ENCODE measurements at places on chromosomes 12 and 14. TPM values are rescaled to one million over a fixed set of nuclear protein-coding genes. Genes with fewer than 3 reads are reported as not detected.

B3GNT4 gene
- 1.8 TPM for total RNA-seq

LRP1-AS gene
- not detected for total RNA-seq

GRCh38 chr12:7503686-7504415 is at the start of gene CD163:
TSS of gene CD163 (minus strand) at chr12:7503777. CDS start at chr12:7503690, 87 bp downstream.
- no peak for DNase-seq

DNA sequence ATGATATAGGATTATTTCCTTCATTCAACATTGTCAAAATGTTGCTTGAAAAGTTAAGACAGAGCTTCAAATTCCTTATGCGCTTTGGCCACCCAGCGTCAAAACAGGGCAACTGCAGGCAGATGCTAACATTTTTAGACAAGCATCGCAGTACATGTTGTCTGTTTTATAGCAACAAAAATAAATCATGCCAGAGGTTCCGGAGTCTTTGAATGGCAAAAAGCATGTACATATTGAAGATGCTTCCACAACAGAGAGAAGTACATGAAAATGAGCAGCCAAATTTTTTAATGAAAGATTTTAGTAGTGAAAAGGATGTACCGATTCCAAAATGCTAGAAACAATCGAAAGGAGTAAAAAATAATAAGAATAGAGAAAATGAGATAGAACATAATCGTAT is 49.8 kb upstream of the USP15 start:
- peak; percentile 58 for DNase-seq

GRCh38 chr14:37438444-37438843 is 156.6 kb downstream of the FOXA1 start:
- no peak for DNase-seq

- peak; percentile 38 for DNase-seq
Measured at GRCh38 chr14:52314595-52315354, 663 bp downstream of the PTGER2 start.

DNA sequence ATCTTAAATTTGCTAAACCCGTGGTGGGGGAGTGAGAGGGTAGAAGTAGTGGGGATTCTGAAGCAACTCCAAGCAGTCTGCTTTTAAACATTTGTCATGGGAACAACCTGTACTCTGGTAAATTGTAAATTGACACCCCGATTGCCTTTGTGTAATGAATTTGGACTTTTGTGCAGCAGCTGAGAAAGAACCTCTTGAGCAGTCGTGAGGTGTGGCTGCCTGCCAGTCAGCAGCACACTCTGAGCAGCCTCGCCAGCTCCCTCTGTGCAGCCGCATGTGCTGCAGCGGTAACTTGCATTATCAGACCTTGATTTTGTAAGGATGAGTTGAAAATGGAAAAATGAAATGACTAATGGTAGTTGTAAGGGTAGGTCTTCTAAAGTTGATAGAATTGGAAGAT is 74.3 kb downstream of the SUSD6 start:
- DNase-seq: no peak

GRCh38 chr12:113462998-113463745 is 8.5 kb downstream of the LHX5 start:
- DNase-seq: peak; percentile 50

GRCh38 chr12:124568431-124569374 is 1.3 kb upstream of the NCOR2 start:
- DNase-seq: peak; percentile 79

DNA sequence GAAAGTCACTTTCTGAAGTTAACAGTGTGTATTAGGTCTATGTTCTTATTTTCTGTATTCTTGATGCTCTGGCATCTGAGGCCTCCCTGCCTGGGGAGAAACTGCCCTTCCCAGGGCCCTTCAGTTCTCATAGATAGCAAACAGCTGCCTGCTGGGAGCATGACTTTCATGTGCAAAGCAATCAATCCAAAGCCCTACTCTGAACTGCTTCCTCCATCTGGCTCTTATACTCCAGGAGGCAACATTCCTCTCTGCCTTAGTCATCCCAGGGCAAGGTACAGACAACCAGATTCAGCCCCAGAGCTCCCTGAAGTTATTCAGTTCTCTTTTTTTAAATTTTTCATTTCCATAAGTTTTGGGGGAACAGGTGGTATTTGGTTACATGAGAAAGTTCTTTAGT is 41.7 kb upstream of the RIN3 start:
- no peak for DNase-seq

KRT5 gene
- total RNA-seq: not detected

PMCH gene
- not detected for total RNA-seq

CFAP54 gene
- 0.15 TPM for total RNA-seq

PLD4 gene
- total RNA-seq: not detected

DNA sequence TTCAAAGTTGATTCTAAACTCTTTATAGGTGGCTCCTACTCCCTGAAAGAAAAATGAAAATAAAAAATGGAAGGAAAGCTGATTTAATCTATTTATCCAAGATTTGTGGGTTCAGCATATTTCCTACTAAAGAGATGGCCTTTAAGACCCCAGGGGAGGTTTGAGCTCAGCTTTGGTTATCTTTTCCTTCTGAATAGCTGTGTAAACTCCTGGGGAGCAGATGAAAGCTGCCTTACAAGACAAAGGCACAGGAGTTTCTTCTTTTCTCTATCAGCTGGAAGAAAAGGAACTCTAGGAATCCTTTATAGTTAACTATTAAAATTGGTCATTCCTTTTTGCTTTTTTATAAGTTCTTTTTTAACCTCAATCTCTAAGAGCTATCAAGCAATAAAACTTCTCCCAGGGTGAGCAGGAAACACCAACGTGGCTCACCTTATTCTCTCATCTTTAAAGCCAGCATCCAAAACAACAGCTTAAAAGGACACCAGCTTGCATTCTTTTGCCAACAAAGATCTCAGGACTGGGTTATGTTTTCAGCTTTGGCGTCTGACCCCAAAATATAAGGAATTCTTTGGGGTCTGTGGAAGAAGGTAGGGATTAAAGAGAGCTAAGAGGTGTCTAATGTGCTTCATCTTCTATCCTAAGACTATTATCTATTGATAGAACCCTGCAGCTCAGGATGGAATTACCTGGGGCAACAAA is 371.7 kb upstream of the KITLG start:
- no peak for DNase-seq

- no peak for DNase-seq
Measured at GRCh38 chr12:69480698-69481097, 10.5 kb downstream of the FRS2 start.

- no peak for DNase-seq
Measured at GRCh38 chr12:128316973-128317526, 50.1 kb downstream of the TMEM132C start.

KRT74 gene
- not detected for total RNA-seq

DNA sequence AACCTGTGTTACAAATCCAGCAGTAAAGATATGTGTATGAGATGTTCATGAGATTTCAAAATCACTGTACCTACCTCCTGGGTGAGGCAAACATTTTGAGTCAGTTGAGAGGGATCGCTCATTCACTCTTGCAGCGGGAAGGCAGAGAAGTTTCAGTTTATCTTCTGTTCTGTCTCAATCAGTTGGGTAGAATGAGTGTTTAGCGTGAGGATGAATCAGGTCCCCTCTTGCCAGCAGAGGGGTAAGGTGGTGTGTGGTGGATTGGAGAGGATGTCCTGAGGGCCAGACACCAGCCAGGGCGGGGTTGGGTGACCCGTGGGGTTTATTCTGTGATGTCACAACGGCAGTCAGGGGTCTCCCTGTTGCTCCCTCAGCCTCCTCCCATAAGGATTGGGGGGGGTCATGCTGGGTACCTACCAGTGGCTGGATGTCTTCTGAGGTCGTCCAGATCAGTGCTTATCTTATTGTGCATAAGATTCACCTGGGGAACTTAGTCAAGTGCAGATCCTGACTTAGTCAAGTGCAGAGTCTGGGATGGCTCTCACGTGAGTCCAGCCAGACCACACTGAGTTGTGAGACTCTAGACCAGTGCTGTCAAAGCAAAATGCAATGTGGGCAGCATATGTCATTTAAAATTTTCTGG is at the start of gene GSG1:
TSS of gene GSG1 (minus strand) at position 277 of the 643 bp plus-strand sequence. CDS start at position 122, 155 bp downstream.
- no peak for DNase-seq
